ENCODE measurements at places on chromosomes 3 and 15.

DNA sequence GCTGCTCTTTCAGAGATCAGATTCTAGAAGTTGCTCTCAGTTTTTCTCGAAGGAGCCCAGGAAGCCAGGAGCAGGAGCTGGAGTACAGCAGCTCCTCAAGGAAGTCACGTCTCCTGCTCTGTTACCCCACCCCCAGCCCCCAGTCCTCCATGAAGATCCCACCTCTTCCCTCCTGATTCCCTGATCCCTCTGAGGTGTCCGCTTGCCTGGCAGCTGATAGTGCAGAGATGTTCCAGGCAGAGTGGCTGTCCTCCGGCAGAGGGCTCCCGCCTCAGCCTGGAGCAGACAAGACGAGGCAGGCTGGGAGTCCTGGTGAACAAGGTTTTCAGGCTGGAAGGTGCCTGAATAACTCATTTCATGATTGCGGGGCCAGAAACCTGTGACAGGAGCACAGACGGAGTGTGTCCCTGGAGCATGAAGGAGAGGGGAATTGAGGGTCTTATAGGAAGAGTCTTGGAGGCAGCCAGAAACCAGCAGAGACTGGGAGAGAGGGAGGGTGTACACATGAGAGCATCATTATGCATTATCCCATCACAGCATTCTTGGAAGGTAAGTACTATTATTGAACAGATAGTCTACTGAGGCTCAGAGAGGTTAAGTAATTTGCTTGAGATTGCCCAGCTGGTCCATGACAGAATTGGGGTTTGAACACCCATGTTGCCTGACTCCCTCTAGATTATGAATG lies 1.2 kb downstream of the HRH1 start:
- peak; percentile 52 for DNase-seq

- no peak for DNase-seq
Measured at GRCh38 chr15:45156744-45157455, 27.1 kb downstream of the DUOX1 start.

DNA sequence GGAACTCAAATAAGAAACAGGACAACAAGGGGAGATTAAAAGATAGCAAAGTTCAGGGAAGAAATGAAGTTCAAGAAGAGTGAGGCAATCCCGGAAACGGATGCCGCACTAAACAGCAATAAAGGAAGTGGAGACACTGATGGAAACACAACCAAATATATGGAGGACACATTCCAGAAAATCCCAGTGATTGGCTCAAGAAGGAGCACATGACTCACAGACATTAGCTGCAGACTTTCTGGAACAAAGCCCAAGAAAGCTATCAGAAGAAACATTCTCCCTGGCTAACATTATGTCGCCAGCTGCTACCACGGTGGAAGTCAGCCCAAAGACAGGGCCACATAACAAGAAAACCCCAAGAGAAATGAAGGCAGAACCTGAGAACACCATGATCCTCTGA lies 18.1 kb upstream of the VGLL4 start:
- DNase-seq = peak; percentile 15

DNA sequence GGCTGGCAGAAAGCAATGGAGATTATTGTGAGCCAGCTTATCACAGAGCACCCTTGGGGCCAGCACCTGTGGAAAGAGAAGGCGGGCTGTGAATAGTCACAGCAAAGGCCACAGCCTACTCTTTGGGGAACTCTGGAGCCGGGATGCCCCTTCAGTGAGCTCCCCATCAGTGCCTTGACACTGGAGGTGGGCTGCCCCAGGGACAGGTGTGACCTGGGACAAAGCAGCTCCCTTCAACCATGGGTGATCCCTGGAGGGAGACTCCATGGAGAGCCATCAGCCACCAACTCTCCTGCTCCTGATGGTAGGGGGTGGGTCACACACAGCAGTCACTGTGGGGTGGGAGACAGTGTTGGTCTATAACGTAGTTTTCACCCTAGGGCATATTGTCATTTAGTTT lies 5.8 kb downstream of the TTC21A start:
- DNase-seq = no peak

DNA sequence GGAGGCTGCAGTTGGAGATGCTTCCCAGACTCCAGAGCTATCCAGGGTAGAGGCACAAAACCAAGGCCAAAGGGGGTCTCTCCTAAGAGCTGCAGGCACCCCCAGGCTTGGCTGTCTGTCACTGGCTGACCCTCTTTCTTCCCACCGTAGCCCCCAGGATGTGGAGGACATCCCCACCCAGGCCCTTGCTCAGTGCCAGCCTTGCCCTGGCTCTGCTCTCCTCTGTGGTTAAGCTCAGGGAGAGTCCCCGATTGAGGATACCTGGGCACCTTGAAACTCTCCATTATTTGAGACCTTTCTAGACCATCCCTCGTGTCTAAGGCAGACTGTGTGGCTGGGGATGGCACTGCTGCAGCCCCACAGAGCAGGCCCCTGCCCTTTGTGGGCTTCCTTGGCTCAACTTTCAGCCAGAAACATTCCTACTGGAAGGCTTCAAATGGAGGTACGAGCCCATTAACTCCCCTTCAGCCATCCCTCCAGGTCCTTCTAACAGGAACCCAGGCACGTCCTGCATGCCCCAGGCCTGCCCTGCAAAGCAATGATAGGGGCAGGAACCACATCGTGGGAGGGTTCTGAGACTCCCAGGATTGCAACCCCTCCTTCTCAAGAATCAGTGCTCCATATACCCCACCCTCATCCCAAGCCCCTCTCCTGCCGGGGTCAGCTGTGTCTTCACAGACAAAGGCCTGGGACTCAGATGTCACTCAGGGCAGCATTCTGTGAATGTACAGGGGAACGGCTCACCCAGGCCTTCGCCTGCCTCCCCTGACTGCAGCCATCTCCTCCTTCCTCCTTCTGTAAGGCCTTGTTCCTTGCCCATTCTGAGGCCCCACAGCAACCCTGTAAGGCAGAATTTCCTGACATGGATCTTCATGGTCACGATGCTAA lies 102.9 kb upstream of the ABHD17C start:
- DNase-seq = no peak

GRCh38 chr3:16468336-16469098 lies 45.0 kb downstream of the RFTN1 start:
- DNase-seq = no peak

- no peak for DNase-seq
Measured at GRCh38 chr3:15387735-15388134, 39.6 kb downstream of the METTL6 start.

DNA sequence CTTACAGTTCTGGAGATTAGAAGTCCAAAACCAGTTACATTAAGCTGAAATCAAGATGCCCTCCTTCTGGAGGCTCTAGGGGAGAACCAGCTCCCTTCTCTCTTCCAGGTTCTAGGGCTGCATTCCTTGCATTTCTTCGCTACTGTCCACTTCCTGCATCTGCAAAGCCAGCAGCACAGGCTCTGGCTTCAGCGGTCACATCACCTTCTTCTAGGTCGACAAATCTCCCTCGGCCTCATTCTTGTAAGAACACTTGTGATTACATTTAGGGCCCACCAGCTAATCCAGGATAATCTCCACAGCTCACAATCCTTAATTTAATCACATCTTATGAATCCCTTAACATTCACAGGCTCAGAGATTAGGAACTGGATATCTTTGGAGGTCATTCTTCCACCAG lies 73.8 kb downstream of the MINAR1 start:
- DNase-seq = no peak

- DNase-seq = peak; percentile 7
Measured at GRCh38 chr3:38582941-38583645, 66.4 kb downstream of the SCN5A start.

DNA sequence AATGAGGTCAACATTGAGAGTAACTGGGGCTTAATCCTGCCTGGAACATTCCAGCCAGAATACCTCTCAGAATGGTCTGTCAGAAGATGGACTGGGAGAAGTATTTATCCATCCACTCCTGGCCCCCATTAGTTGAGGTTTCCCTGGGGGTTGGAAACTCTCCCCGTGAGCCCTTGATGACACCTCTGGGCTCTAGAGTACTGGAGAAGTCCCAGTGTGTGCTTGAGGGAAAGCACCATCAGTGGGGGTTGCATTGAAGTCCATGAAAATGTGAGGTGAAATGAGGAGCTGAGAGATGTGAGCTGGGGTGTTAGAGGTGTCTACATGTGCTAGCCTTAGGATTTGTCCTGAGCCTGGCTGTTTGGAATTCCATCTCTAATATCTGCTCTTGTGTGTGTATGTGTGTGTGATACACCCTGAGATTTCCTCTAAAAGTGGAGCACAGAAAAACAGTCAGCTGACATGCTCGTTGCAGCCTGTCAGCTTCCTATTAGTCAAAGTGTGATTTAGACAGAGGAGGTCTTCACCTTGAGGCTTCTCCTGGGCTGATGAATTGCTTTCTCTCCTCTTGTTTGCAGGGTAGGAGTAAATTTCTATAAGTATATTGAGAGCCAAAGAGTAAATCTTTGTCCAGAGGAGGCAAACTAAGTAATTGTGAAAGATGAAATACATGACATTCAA lies 67.6 kb downstream of the NR1D2 start:
- no peak for DNase-seq

- DNase-seq = no peak
Measured at GRCh38 chr3:12865271-12865670, 23.9 kb upstream of the RPL32 start.

DNA sequence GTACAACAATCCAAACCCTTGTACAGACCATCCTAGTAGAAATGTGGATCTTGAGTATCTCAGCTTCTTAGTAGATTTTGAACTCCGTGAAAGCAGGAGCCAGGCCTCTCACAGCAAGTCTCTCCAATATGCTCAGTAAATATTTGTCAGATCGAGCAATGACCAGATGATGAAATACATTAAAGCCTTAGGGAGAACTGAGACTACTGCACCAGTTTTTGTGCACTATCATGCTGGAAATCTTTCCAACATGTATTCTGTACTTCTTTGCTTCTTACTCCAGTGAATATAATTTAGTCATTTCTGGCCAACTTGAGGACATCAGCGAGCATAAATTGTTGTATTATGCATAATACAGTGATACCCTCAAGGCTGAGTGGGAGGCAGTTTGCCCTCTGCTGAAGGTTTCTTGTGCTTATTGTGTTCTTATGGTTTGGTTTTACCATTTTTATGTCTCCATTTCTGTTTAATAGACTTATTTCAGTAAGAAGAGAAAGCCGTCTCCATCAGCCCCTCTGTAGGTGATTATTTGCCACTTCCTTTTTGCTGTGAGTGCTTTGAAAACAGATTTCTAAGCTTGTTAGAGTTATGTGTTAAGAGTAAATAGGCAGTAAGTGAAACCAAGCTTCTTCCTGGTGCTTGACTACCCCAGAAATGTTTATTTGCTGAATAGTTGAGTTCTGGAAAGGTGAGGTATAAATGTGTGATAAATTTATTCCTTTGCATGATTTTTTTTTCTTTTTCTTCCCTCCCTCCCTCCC lies 147.1 kb downstream of the PGPEP1L start:
- no peak for DNase-seq
